ENCODE measurements at places on chromosomes 12 and 14.

DNA sequence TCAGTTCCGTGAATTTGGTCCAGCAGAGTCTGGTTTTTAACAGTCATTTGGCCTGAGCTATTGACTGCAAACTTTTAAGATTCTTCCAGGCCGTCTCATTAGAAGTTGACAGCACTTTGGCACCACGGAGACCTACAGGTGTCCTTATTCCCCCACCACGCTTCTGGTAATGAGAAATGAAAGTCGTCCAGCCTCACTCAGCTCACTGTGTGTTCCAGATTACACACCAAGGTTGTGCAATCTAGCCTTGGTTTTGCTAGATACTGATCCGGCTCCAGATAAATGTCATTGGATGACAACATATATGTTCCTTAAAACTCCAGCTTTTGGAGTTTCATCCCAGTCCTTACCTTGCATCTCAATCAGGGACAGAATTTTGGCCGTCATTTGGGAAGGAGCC lies 210.4 kb downstream of the CHST11 start:
- DNase-seq: no peak

DNA sequence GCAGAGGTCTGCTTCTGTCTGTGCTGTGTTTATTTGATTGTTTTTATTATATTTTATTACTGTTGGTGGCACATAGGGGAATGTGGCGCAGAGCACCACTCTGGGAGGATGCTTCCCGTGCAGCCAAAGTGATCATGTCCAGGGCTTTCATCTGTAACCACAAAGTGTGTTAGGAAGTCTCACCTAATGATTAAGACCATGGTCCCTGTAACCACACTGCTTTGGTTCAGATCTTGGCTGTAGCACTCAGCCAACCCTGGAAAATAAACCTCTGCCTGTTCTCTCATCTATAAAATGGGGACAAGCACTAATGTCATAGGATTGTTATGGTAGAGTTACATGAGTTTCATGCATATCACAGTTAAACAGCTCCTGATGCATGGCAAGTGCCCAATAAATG lies 1.9 kb downstream of the RESF1 start:
- DNase-seq: no peak

GRCh38 chr12:65403188-65403587 lies 124.7 kb downstream of the MSRB3 start:
- DNase-seq: no peak

DNA sequence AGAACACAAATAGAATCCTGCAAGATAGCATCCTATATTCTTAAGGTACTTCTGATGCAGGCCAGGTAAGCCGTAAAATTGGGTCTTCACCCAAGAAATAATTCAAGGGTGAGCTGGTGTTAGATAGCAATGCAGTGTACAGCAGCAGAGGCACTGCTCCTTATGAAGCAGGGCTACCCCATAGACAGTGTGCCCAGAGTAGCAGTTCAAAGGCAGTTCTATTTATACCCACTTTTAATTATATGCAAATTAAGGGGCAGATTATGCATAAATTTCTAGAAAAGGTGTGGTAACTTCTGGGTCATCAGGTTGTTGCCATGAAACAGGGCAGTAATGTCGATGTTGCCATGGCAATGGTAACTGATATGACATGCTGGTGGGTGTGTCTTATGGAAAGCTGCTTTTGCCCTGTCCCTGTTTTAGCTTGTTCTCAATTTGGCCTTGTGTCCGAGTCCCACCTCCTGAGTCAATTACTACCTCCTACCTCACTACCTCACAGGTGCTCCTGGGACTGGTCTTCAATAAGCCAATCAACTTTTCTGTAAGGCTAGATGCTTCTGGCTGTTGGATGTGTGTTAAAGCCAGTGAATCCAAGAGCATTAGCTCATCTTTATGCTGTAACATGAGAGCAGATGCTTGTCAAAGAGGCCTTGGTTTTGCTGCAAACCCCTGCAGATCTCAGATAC lies 61.0 kb downstream of the PPM1A start:
- no peak for DNase-seq

- DNase-seq: no peak
These were observed 41.7 kb downstream of the RASSF9 start for GRCh38 chr12:85794531-85794930.

DNA sequence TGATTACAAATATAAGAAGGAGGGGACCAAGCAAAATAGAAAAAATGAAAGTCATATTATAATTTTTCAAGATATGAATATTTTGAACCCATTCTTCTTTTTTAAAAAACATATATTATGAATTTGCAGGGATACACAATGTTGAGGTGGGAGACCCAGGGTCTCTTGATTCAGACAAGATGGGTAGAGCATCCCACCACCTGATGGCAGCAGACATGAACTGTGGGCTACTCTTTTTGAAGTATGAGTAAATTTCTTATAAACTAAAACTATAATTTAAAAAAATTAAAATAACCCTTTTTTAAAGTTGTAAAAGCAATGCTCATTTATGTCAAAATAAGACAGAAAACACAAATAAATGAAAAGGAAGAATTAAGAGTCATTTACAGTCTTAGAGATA lies 202.7 kb upstream of the PRICKLE1 start:
- no peak for DNase-seq

DNA sequence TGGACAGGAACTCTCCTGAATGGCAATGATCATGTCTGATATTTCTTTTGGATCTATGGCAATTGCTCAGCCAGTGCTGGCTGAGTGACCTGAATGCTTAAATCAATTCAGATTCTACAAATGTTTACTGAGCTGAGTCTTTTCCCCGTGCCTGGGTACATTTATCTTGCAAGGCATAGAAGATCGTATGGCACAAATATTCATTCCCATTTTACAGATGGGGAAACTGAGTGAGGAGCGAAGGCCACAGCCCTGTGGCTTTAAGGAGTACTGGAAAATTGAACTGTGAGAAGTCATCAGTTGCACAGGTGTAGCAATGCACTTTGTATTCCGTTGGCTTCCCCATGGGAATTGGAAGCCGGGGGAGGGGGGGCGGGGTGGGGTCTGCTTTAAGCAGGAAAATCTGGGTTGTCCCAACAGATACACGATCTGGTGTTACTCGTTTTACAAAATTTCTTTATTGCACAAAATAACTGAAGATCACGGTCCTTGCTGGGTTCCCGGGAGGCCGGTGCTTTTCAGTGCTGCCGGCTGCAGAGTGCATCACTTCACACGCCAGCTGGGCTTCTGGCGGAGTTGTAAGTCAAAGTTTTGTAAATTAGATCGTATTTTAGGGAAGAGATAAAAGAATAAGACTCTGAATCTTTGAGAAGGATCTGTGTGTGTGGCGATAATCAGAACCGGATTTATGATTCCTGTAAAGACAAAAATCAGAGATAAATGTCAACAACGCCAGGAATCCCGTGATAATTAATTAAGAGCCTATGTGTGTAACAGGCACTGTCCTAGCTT lies 75.0 kb upstream of the MAP1LC3B2 start:
- no peak for DNase-seq

DNA sequence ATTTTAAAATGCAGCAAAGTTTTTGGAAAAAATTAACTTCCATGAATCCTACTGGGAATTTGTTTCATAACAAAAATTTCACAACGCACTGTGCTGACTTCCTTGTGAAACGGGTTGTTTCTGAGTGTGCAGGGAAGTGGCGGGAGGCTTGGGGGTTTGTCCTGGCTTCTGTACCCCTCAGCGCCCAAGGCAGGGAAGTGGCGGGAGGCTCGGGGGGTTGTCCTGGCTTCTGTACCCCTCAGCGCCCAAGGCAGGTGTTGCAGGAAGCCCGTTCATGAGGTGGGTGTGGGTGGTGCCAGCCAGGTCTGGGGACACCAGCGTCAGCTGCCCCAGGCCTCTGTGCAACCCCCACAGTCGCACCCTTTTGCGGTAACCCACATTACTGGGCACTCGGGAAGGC lies 25.1 kb downstream of the ADGRD1 start:
- DNase-seq: no peak

GRCh38 chr12:128091951-128092382 lies 175.0 kb upstream of the TMEM132C start:
- no peak for DNase-seq

- no peak for DNase-seq
These were observed 199.7 kb upstream of the LMNTD1 start for GRCh38 chr12:25752710-25753309.

DNA sequence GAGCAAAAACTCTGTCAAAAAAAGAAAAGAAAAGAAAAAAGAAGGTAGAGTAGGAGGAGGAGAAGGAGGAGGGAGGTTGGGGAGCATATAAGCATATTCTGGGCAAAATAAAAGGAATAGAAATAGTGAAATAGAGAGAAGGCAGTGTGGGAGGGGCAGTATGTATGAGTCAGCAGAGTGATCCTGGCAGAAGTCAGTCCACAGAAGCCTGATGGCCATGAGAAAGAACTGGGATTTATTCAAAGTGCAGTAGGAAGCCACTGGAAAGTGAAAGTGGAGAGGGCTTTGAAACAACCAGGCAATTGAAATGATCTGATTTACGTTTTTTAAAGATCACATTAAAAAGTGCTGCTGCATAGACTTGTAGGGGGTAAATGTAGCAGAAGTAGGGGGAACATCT lies 368.6 kb upstream of the USP15 start:
- no peak for DNase-seq

DNA sequence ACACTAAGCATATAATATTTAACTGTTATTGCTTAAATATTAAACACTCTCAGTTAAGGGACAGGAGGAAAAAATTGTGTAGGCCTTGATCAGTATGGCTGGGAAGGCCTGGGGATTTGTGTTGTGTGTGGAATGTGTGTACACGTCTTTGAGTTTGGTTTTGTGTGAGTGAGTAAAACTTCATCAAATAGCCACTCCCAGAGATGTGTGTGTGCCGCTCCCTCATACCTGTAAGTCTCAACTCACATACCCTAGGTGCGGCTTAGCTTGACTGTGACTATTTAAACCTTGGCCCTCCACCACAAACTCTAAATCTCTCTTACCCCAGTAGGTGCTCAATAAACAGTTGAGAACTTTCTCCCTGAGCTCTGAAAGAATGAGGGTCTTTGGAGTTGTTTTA lies 64.3 kb downstream of the FLRT2 start:
- DNase-seq: no peak
